ENCODE measurements at places on chromosomes 1 and 21.

DNA sequence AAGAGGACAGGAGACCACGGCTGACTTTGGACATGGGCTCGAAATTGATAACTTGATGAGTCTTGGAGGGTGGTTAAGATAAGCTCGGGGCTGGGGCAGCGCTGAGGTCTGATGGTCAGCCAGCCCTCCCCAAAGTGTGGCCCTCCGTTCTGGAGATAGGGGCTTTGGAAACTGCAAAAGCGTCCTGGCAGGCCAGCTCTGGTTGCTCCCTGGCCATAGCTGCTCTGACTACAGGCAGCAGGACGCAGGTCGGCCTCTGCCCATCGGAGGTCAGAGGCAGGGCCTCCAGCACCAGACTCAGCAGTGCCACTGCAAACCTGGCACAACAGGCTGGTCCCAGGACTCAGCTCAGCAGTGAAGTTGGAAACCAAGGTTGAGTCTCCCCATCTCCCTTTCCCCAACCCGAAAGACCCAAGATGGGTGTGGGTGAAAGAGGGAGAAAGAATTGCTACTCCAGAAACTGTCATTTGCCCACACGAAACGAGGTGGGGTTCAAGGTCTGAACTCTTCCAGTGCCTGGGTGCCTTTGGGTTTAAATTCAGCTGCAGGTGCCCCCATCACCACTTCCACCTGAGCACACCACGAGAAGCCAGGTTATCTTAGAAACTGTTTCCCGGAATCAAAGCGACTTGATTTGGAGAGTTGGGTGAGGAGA lies 4.8 kb downstream of the SIM2 start:
- no peak for DNase-seq

DNA sequence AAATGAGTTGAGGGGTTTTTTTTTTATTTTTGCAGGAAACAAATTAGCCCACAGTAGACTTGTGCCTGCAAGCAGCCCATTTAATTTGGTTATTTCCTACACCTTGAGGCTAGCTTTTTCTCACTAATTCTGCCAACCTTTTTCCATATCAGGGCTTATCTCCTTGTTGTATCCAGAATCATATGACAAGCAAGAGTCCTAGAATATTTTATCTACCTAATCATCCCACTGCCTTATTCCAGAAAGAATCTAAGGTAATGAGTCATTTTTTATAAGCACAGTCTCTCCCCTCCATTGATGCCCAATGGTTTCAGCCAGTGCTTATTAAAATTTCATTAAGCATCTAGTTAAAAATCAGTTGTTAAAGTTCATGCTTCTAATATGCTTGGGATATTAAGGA lies 324.1 kb downstream of the BARHL2 start:
- no peak for DNase-seq

DNA sequence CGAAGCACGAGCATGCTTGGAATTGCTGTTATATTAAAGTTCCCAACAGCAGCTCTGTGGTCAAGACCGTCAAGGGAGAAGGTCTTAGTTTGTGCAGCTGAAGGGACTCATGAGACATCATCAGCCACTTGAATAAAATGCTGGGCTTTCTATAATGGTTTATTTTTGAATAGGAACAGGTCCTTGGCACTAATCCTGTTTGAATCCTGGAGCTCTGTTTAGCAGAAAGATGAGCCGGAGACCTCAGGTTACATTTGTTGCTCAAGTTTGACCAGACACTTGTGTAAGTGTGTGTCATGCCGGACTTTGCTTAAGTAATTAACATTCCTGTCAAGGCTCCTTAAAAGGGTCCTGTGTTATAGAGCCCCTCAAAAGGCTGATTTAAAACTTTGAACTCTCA lies 186.5 kb downstream of the ROR1 start:
- no peak for DNase-seq

DNA sequence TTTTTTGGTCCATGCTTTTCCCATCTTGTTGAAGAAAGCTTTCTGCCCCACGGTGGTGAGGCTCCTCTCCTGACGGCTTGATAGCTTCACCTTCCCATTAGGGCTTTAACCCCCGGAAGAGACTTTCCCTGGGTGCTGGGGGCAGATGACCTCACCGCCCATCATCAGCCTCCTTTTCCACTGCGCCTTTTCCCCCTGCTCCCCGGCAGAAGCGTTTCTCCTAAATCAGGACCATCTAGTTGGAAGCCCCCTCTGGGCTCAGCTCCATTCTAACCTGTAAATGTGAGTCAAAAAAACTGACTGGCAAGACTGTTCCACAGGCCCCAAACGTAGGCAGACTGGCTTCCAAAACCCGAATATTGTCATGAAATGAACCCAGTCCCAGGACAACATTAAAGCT lies 6.7 kb downstream of the POFUT2 start:
- DNase-seq = no peak

GRCh38 chr1:73511038-73511437 lies 686.9 kb downstream of the LRRIQ3 start:
- no peak for DNase-seq

GRCh38 chr1:18175530-18176377 lies 68.2 kb downstream of the IGSF21 start:
- DNase-seq = no peak

GRCh38 chr1:110879758-110880606 lies 7.0 kb downstream of the CD53 start:
- peak; percentile 42 for DNase-seq

- DNase-seq = no peak
Measured at GRCh38 chr1:184433956-184434502, 47.2 kb downstream of the C1orf21 start.

- no peak for DNase-seq
Measured at GRCh38 chr1:1542766-1543705, 2.6 kb upstream of the TMEM240 start.

DNA sequence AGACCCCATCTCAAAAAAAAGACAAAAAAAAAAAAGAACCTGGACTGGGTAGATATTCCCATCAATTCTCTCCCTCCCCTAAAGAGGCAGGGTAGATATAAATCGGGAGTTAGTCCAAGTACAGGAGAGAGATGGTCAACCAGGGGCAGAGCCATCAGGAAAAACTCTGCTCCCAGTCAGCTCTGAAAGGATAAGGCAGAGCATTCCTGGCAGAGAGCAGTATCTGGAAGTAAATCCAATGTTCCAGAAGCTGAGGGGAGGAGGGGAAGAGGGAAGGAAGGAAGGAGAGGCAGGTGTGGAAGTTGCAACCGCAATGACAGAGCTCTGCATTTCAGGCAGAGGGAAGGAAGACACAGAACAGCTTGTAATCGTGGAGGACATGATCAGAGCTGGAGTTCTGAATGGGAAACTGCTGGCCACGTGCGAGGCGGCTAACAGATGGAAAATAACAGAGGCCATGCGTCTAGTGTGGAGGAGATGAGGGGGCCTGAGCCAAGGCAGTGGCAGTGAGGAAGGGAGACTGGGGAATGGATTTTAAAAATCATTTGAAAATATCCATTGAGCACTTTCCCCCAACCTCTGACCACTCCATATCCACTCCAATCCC lies 15.3 kb upstream of the VWA5B1 start:
- no peak for DNase-seq

- DNase-seq = no peak
Measured at GRCh38 chr1:78624035-78624434, 3.8 kb downstream of the IFI44L start.

DNA sequence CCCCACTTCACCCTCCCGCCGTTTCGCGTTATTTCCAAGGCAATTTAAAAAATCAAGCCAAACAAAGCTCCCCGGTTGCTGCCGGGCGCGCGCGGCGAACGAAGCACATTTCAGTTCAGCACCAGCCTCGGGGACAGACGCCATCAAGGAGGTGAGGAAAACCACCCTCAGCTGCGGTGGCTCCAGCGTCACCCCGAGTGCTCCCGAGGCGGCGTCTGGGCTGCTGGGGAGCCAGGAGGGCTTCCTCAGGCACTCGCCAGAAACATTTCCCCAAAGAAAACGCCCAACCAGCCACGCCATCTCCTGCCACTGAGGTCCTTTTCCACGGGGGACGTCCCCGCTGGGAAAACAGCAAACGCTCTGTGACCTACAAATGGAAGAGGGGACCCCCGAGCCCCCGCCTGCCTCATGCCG lies 623 bp downstream of the GNG4 start:
- DNase-seq = no peak

- DNase-seq = no peak
Measured at GRCh38 chr1:184802354-184803179, 47.9 kb upstream of the EDEM3 start.

DNA sequence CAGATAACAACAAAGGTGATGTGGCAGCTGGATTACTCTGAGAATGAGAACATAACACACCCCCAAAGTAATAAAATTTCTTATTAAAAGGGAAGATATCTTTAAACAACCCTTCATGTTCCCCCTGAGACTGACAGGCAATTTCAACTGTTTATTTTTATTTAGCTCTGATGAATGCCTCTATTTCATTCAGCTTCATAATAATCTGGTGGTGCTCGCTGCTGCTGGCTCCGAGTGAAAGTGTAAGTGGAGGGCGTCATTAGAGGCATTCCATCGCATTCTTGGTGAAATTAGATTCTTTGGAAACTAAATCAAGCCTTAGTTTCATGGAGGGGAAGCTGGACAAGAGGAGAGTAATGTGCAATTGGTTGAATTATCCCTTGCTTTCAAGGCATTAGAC lies 128.9 kb downstream of the GRIK1 start:
- DNase-seq = no peak

DNA sequence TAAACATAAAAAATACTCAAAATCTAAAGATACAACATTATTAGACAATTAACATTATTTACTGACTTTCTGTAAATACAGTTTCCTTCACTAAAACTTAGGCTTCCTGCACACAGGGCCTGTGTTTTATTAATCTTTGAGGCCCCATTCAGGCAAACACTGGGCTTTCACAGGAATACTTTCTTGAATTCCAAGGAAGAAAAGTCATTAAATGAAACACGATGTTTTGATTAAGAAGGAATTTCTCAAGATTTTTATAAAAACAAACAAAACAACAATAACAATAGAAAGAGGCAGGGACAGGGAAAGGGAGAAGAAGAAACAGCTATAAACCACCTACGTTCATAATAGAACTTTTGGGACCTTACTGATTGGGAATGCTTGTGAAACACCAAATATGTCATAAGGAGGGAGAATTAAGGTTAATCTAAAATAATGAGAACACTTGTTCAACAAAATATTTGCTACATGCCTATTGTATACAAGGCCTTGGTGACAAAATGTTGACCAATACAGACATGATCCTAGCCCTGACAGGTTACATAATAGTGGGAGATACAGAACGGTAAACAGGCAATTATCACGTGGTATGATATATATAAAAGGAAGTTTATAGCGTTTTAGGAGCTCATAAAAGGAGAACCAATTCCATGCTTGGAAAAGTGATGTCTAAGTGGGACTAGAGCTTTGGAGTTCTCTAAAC lies 3.6 kb downstream of the DDAH1 start:
- DNase-seq = no peak

DNA sequence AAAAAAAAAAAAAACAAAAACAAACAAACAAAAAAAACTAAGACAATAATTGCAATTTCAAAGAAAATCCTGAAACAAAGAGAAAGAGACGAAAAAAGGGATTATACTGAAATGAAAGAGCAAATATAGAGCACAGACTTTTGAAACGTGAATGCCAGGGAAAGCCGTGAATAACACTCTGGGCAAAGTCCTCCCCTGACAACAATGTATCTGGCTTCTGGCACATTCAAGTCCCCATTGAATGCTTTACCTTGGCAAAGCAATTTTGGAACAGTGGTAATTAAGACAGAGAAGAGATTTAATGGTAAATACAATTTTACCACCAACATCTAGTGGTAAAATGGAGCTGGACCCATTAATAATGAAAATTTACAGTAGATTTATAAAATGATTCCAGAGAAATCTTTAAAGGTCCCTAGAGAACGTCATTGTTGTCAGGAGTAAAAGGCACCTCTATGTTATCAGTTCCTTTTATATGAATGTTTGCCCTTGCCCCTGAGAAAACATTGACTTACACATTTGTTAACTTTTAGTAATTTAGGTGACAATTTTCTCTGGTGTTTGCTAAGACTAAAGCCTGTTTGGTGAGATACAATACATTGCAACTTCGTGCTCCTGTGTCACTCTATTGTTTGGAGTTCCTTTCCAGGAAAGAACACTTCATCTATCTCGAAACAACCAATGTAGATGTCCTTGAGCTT lies 89.7 kb downstream of the GREM2 start:
- DNase-seq = no peak

DNA sequence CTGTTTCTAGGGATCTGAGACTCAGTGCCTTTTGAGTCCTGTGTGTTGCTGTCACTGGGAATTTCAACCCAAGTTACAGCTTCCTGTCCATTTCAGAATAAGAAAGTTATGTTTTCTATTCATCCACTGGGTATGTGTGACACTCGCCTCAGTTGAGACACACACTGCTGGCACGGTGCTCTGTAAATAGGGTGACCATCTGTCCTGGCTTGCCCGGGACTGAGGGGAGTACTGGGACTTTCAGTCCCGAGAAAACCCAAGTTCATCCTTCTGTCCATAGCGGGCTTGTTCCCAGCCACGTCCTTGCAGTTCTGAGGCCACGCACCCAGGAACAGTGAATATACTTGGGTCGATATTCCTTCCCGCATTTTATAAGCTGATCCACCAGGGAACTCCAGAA lies 56.3 kb upstream of the DISP3 start:
- no peak for DNase-seq

- DNase-seq = no peak
Measured at GRCh38 chr1:50214717-50215116, 106.0 kb downstream of the ELAVL4 start.

GRCh38 chr1:32860566-32860965 lies 10.1 kb downstream of the FNDC5 start:
- DNase-seq = no peak

GRCh38 chr1:92167151-92167550 lies 50.6 kb upstream of the C1orf146 start:
- DNase-seq = no peak

DNA sequence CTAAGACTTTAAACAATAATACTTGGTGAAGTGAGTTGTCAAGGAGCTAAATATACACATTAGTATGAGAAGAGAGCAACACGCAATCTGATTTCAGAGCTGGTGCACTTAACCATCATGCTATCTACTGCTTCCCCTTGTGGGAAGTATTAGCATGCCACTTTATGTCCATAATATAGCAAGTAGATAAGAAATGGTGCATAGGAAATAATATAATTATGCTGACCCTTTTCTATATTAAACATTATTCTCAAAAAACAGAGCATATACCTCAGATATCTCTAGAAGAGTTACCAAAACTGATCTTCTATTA lies 63.4 kb downstream of the MAGI3 start:
- DNase-seq = no peak

DNA sequence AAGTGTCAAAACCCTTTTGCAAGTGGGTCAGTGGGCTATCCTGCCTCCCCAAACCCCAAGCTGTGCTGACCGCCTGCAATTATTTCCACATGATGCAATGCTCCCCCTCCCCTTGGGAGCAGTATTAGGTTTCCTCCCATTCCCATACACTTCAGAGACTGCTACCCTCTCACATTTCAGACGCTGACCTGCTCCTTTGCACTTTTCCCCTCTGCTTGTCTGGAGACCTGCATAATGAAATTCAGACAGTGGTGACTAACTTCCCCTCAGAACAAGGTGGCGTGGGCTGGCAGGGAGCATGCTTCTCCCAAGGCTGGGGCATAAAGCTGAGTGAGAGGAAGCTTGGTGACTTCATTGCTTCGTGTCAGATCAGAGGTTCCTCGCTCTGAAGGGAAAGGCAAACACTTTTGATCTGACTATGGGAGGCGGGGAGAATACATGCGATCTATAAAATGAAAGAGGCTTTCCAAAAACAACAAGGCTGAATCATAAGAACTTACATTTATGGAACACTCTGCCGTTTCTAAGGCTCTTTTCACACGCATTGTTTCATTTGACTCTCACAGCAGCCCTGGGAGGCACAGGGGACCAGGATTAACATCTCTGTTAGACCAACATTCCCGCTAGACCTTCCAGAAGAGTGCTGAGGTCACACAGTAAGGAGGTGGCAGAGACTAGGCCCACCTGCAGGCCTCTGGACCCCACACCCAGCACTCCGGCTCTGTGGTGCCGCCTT lies 27.5 kb upstream of the ROR1 start:
- DNase-seq = no peak

Data from GM06990 (cell line).